Naive B cell (primary cell): ENCODE measurements at places on chromosomes 11 and 22. TPM values are rescaled to one million over a fixed set of nuclear protein-coding genes. Genes with fewer than 3 reads are reported as not detected.

- no peak for DNase-seq
Observed at GRCh38 chr11:34339149-34340064, 18.4 kb downstream of the ABTB2 start.

DNA sequence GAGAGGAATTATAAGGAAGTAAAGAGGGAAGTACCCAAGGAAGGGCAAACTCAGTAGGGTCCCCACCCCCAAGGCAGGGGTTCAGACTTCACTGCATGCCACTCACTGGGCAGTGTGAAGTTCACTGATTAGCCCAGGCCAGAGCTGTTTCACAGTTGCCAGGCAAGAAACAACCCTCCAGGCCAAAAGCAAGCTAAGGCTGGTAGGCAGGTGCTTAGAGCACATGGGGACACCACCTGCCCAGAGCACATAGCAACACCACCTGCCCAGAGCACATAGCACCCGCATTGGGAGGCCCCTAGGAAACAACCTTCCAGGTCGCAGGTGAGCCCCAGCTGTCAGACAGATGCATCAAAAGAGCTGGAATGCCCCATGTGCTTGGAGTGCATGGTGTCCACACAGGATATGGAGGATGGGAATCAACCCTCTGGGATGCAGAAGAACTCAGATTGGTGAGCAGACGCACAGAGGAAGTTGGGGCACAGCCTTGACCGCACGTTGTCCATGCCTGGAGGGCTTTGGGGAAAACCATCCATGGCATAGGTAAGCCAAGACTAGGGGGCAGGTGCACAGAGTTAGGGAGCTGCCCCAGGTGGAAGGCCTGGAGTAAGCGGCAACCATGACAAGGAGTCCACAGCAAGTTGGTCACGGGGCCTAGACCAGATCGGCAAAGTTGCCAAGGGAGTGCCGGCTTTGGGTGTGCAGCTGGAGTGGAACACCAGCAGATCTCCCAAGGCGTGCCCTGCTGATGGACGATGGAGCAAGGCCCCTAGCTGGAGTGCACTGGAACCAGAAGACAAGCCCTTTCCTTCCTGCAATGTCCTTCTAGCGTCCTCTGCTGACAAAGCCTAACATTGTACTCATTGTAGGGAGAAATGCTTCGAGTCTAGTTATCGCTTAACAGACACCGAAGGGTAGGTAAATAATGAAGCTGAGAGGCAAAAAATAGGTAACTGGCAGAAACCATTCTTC, 7.8 kb upstream of the TMEM216 start:
- no peak for DNase-seq

DNA sequence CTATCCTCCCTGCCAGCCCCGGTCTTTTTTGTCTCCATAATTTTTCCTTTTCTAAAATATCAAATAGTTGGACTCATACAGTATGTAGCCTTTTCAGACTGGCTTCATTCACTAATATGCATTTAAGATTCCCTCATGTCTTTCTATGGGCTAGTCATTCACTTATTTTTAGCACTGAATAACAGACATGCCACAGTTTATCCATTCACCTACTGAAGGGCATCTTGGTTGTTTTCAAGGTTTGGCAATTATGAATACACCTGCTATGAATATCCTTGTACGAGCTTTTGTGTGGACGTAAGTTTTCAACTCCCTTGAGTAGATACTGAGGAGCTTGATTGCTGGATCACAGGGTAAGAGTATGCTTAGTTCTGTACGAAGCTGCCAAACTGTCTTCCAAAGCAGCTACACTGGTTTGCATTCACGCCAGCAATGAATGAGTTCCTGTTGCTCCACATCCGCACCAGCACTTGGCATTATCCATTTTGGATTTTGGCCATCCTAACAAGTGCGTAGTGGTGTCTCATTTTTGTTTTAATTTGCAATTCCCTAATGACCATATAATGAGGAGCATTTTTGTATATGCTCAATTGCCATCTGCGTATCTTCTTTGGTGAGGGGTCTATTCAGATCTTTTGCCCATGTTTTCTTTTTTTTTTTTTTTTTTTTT, 21.1 kb downstream of the ALG12 start:
- no peak for DNase-seq

DNA sequence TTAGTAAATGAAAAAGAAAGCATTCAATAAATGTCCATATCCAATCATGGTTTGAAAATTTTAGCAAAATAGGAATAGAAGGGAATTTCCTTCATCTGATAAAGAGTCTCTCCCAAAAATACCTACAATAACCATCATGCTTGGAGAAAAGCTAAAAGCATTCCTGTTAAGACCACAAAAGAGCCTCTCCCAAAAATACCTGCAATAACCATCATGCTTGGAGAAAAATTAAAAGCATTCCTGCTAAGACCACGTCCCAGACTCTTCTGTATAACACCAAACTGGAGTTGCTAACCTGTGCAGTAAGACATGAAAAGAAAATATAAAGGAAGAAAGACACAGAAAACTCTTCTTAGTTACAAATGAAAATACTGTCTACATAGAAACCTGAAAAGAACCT, 69.4 kb downstream of the LINC01488 start:
- no peak for DNase-seq

GRCh38 chr11:1305501-1306056, 3.9 kb downstream of the TOLLIP start:
- no peak for DNase-seq

GRCh38 chr22:44214764-44215163, 34.0 kb downstream of the PARVG start:
- no peak for DNase-seq

- DNase-seq: no peak
Observed at GRCh38 chr11:78074756-78075155, 4.9 kb downstream of the NDUFC2 start.

- DNase-seq: no peak
Observed at GRCh38 chr11:62897311-62897710, 16.6 kb downstream of the SLC3A2 start.

- DNase-seq: no peak
Observed at GRCh38 chr11:78201096-78201818, 12.5 kb downstream of the USP35 start.

- DNase-seq: no peak
Observed at GRCh38 chr11:101914341-101914737, 471 bp upstream of the CEP126 start.

- DNase-seq: no peak
Observed at GRCh38 chr11:123438131-123438627, 8.1 kb downstream of the GRAMD1B start.

- no peak for DNase-seq
Observed at GRCh38 chr11:61610905-61611304, 30.0 kb upstream of the SYT7 start.

DNA sequence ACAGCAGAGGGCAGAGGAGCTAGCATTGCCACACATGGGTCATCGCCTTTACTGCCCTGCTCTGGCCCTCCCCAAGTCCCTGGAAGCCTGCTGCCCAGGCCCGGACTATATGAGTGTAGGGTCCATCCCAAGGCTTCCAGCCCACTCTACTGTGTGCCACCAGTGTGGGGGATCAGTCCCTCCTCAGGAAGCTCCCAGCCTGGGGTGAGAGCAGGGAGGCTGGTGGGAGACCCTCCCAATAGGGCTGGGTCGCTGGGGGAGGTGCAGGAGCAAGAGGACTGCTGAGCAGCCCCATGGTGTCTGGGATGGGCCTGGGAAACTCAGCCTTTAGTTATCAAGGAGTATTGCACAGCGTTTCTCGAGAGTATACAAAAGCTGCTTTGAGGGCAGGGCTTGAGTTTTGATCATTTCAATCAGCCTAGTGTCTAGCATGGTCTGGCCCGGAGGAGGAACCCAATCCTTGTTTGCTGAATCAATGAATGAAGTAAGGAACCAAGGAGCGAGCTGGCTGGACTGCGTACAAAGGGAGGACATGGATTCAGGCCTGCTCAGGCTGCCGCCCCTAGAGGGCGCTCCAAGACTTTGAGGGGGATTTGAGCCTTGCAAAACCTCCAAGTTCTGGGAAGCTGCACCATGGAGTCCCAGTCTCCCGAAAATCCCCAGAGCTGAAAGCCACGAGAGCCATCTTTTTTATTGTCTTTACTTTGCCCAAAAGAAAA, 89.0 kb upstream of the PARVA start:
- no peak for DNase-seq

DNA sequence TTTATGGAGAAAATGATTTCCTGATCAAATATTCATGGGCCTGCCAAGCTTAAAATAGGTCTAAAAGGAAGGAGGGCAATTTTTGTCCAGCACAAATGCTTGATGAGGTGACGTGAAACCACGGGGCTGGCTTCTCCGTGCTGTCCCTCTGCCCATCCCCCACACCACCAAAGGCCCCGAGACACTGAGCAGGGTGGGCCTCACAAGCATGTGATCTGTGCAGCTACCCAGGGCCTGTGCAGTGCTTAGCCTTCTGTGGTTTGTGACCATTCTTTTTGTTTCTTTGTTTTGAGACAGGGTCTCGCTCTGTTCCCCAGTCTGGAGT, 94.8 kb upstream of the RTL6 start:
- DNase-seq: no peak

- no peak for DNase-seq
Observed at GRCh38 chr22:17896586-17896985, 122.3 kb upstream of the BID start.

DNA sequence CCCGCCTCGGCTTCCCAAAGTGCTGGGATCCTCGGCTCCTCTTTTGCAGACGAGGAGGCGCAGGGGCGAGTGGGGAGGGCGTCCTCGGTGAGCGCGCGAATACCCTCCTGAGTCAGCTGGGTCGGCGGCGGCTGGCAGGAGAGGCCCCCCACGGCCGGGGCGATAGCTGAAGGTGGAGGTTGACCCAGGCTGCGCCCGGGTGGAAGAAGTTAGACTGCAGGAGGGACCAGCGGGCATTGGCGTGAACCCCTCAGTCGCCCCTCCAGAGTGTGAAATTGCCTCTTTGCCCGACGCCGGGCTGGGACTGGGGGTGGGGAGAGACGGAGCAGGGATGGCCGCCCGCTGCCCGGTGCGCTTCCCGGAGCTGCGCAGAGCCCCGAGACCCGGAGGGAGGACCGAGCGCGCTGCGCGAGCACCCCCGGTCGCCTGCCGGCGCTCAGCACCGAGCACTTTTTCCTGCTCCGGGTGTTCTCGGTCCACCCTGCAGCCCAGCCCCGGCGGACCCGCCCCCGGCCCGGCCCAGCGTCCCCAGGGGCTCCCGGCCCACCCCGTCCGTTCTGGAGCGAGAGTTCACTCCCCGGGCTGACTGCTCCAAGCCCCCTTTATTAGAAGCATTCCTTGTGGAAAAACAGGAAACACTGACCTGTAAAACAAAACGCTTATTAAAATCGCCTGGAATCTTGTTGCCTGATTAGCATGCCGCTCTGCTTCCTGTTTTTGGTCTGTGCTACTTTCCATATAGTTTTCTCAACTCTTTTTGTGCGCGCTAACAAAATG, 13.7 kb upstream of the CPT1A start:
- DNase-seq: no peak

The PHETA2 gene
- polyA plus RNA-seq: 1.2 TPM

The OR5A1 gene
- not detected for polyA plus RNA-seq

DNA sequence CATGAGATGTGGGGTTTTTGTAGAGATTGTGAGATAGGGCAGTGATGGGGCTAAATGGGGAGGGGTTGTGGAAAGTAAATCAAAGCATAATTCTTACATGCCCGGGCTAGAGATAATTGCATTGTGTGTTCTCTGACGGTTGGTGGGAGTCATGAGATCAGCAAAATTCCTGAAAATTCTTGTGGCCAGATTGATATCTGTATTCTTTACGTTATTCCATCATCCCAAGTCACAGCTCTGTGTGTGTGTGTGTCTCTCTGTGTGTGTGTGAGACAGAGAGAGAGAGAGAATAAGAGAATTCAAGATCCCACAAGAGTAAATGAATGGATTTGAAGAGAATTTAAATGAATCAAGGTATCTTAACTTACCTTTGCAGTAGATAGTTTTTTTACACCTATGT, 138.6 kb upstream of the ARHGAP20 start:
- no peak for DNase-seq

DNA sequence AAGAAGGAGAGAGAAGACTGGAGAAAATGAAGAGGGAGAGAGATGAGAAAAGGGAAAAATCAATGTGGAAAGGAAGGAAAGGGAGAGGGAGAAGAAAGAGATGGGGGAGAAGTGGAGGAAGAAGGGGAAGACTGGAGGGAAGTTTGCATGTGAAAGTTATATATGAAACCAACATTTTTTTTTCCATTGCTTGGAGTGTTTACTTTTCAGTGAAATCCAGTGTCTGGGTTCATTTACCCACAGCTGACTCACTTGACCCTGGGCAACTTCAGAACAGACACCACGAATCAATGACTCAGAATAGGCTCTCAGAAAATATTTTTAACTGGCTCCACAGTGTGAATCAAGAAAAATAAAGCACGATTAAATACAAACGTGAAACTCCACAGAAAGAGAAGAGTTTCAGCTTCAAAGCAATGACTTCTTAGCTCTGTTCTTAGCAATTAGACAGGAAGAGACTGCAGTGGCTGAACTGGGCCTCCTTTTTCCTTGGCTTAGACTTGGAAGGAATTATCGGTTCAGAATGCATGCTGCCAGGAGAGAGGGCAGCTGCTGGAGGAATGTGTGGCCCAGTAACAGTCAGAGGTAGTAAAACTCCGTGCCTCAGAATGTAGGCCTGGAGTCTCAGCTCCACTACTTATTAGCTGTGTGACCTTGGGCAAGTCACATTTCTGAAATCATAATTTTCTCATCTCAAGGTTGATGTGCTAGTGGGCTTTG, 237.5 kb downstream of the MIAT start:
- no peak for DNase-seq

The RPS6KB2 gene
- polyA plus RNA-seq: 54.7 TPM

The BTBD18 gene
- 0.56 TPM for polyA plus RNA-seq

GRCh38 chr11:134714021-134714656, 302.1 kb upstream of the B3GAT1 start:
- no peak for DNase-seq

The OVCH2 gene
- not detected for polyA plus RNA-seq

The INS gene
- polyA plus RNA-seq: not detected

DNA sequence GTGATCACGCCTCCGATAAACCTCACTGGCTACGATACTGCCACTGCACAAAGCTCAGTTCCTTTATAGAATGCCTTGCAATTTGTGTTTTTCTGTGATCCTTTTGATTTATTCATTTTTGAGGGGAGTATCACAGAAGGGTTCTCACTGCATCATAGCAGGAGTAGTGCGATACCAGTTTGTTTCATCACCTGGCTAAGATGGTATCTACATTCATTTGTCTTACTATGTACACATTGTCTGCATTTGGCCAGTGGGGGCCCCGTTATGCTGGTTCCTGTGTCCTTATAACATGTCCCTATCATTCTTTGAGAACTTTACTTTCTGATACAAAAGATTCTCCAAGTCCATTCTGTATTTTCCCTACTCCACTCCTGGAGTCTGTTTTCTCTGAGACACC, 44.6 kb downstream of the APLP2 start:
- DNase-seq: no peak

GRCh38 chr11:87295237-87295636, 257.5 kb downstream of the TMEM135 start:
- DNase-seq: no peak

The OR52N4 gene
- polyA plus RNA-seq: 0.71 TPM

The EML3 gene
- 15.5 TPM for polyA plus RNA-seq

DNA sequence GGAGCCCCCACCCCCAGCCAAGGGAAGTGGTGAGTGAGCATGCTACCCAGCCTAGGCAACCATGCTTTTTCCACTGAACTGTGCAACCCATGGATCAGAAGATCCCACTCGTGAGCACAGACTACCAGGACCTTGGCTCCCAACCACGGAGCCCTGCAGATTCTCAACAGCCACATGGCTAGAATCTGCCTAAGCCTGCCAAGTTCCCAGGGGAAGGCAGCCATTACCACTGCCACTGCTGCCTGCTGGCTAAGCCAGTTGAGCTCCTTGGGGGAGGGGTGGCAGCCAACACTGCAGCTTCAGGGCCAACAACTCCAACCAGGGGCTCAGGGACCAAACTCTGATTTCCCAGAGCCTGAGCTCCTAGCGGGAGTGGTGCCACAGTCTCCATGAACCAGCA, 195.8 kb downstream of the DLG2 start:
- DNase-seq: no peak

GRCh38 chr11:118917481-118918127, 8.1 kb downstream of the BCL9L start:
- DNase-seq: no peak
